Activated T-cell treated with anti-CD3 and anti-CD28 coated beads for 24 hours (primary cell): ENCODE measurements at places on chromosomes 5 and 9.

DNA sequence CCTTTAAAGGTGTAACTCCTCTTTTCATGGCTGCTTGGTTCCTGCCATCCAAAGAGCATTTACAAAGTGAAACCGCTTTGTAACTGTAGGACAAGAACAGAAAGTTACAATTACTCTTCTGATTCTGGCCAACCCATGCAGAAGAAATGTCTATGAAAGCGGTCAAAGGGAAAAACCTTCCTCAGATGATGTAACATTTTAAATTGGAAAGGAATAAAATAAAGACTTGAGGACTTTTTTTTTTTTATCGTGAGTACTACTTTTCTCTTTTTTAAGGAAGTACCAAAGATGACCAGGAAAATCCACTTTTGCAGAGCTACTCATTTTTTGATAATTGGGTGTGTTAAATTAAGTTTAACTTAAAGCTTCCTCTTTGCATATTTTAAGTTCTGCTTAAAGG is 13.0 kb upstream of the C9orf72 start:
- no peak for DNase-seq

DNA sequence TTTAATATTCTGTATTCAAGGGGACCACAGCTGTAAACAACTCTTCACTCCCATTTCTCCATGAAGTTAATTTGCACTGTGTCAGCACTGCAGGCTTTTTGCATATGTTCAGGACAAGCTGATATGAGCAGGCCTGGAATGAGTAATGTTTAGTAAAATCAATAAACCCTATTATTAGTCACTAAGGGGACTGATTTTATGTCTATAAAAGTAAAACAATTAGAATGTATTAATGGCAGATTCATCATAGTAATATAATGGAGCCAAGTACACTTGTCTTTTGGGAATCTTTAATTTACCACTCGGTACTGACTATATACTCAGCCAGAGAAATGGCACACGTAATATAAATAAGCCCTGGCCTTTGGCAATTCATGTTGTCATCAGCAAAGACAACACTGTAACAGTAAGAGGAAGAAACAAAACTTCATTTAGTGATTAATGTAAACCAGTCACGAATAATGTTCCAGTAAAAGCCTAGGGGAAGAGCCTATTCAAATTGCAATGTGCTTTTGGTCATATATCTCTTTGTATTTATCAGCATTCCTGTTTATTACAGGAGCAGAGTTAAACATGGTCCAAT is 111.6 kb downstream of the ZNF608 start:
- DNase-seq: no peak

- DNase-seq: no peak
These were observed 452.5 kb upstream of the RIOK2 start for GRCh38 chr5:97635553-97635952.

DNA sequence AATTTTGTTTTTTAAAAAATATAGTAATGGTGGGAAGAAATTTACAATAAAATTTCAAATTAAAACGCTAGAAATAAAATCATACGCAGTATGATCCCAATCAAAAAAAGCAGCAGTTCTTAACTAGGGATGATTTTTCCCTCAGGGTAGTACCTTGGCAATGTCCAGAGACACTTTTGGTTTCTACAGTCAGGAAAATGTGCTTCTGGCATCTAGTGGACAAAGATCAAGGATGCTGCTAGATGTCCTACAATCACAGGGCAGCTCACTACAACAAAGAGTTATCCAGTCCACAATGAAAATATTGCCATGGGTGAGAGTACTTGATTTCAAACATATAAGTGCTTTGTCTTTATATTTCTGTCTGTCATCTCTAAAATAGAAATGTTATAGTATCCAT is 400.2 kb upstream of the SGCD start:
- DNase-seq: no peak

DNA sequence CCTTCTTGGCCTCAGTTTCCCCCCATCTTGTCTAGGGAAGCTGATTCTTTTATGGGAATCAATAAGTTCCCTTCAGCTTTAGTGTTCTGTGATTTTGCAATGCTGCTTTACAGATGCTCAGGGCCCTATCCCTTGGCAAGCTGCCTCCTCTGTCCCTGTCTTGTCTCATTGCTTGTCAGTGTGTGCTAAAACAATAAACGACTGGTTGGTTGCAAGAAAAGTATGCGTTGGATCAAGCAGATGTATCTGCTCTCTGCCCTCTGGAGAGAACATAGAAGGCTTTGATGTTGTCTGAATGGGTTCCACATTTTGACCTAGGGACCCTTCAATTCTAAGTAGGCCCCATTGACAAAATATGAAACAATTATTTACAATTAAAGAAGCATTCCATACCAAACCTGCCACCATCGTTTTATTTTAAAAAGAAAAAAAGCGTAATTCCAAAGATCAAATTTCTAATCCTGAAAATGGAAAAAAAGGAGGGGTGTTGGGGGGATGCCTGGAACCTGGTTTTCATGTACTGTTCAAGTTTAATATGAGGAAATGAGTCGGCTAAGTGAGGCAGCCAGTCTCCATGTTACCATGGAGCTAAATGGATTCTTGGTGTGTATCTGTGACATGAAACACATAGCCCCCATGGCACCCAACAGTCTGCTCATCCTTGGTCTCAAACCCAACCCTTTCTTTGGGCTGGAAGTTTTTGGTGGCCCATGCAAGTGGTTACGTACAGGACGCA is 31.2 kb upstream of the TARS1 start:
- DNase-seq: no peak

DNA sequence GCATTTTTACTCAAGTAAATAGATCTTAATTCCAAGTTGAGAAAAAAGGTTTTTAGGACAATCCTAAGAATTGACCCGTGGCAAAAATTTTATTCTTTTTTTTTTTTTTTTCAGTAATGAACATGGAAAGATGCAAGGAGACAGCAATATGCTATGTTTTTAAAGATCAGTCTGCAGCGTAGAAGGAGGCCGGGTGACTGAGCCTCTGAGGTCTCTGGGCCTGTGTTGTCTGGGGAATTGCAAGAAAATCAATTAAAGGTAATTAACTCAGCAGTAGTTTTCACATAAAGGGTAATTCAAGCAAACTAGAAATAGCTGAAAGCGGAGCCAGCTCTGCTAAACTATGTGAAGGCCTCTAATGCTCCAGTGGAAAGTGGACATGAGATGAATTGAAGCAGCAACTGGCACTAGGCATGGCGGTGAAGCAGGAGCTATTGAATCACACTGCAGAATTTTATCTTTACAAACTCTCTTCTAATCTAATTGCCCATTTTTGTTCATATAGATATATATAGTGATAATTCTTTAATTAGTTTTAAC is 285.2 kb upstream of the ITGA1 start:
- DNase-seq: no peak

DNA sequence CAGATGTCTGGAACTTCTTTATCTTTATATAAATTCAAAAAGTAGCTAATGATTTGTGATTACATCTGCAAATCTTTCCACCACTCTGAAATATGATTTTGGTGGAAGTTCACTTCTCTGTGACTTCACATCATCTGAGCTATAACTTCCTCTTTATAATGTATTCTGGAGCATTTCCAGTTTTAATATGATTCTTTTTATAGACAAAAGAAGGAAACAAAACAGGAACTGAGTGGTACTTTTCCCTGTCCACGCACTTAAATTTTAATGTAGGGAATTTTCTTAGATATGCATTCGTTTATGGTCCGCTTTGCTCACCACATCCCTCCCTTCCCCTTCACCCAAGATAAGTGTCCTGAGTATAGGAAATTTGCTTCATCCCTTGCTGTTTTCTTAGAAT is 333.5 kb downstream of the CHSY3 start:
- no peak for DNase-seq

- DNase-seq: no peak
These were observed 3.0 kb downstream of the SPINK6 start for GRCh38 chr5:148205865-148206264.

DNA sequence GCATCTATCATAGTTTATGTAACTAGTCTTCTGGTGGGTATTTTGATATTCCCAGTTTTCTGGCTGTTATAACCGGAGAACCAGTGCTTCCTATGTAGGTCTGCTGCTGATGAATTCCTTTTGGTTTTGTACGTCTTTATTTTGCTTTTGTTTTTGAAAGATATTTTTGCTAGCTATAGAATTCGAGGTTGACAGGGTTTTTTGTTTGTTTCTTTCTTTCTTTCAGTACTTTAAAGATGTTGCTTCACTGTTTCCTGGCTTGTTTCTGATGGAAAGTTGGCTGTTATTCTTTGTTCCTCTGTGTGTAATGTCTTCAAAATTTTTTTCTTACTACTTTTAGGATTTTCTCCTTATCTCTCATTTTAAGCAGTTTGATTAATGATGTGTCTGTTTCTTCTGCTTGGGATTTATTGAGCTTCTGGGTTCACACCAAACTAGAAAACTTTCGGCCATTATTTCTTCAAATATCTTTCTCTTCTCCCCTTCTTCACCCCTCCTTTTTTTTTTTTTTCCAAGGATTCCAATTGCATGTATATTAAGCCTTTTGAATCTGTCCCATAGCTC is 27.5 kb downstream of the ZNF618 start:
- no peak for DNase-seq

DNA sequence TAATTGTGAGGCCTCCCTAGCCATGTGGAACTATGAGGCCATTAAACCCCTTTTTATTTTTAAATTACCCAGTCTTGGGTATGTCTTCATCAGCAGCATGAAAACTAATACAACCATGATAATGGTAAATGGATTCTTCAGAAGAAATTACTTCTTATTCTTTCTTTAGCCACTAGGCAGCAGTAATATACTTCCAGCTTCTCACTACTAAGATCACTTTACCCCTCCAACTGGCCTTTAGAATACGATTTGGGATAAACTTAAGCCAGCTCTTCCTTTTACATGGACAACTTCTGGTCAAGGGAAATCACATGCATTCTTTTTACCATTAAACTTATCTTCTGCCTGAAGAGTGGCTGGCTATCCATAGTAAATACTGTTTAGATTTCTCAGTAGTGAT is 355.4 kb downstream of the MAN2A1 start:
- no peak for DNase-seq

DNA sequence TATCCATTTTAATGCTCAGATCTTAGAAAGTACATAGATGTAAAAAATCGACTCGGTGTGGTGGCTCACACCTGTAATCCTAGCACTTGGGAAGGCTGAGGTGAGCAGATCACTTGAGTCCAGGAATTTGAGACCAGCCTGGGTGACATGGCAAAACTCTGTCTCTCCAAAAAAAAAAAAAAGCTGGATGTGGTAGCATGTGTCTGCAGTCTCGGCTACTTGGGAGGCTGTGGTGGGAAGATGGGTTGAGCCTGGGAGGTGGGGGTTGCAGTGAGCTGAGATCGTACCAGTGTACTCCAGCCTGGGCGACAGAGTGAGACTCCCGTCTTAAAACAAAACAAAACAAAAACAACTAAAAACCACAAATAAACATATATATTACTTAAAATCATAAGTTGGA is 61.4 kb downstream of the RASA1 start:
- DNase-seq: no peak

GRCh38 chr9:14156046-14156445 is 157.9 kb downstream of the NFIB start:
- no peak for DNase-seq

- DNase-seq: no peak
These were observed 29.7 kb downstream of the TEX10 start for GRCh38 chr9:100322954-100323536.

GRCh38 chr5:20359377-20359776 is 371.4 kb upstream of the CDH18 start:
- DNase-seq: no peak

- DNase-seq: no peak
These were observed 1907.6 kb upstream of the ACO1 start for GRCh38 chr9:30476826-30477225.

GRCh38 chr5:73674669-73675004 is 48.6 kb downstream of the ARHGEF28 start:
- DNase-seq: no peak

DNA sequence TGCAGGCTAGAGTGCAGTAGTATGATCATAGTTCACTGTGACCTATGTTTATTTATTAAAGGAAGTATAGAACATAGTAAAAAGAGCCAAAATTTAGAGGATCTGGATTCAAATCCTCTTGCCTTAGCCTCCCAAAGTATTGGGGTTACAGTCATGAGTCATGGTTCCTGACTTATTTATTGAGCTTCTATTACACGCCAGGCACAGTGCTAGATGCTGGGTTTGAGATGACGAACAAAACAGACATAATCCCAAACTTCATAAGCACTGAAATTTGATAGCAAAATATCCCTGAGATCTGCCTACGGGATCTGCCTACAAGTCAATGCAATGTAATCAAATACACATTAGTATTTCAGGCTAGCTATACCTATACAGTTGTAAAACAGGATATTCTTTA is 2.5 kb downstream of the KIAA0825 start:
- DNase-seq: no peak

DNA sequence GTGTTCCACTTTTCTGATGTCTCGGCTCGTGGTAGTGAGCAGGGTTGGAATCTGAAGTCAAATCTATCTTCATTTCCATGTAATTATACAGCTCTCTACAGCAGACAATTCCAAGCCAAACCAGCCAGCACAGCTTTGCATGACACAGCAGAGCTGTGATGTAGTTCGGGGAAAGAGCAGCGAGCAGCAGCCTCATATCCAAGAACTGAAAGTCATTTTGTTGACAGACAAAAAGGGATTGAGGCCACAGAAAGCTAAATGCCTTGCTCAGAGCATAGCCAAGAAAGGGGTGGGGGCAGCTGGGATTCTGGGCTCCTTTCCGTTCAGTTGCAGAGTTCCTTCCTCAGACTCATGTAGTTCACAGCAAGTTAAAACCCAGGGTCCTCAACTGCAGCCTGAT is 32.1 kb downstream of the LCP2 start:
- no peak for DNase-seq

DNA sequence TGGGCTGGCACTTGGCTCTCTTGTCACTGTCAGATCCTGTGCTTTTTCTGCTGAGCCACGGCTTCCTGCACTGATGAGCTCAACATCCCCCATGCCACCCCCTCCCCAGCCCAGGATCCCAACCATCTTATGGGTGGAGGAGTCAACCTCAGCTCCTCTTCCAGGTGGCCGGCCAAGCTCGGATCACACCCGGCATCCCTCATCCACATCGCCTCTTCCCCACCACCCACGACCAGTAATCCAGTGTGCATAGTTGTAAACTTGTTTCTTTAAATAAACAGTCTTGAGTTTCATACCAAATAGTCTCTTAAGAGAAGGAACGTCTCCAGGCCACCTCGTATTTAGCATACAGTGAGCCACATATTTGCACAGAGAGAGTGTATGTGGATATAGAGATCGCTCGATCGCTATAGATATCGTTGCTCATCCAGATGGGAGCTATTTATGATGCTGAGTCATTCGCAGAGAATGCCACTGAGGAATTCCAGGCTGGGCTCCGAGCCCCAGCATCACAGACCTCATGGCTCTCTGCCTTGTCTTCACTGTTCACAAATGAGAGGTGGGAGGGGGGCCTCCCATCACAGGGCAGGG is 61.8 kb upstream of the CPLX2 start:
- no peak for DNase-seq

DNA sequence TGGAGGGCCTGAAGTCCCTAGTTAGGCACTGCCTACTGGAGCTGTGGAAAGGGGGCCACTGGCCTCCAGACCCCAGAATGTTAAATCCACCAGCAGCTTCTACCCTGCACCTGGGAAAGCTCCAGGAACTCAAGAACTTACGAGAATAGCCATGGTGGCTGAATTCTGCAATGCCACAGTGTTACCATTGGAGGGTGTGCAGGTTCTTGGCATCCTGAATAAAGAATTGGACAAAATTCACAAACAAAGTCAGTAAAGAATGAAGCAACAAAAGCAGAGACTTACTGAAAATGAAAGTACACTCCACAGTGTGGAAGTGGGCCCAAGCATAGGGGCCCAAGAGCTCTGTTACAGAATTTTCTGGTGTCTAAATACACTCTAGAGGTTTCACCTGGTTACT is 107.0 kb downstream of the PRDM9 start:
- no peak for DNase-seq

- DNase-seq: no peak
These were observed 622.4 kb upstream of the GRIN3A start for GRCh38 chr9:102360846-102361245.

GRCh38 chr9:22817181-22817580 is 370.6 kb downstream of the DMRTA1 start:
- no peak for DNase-seq
